ENCODE measurements at places on chromosomes 1 and 21. TPM values are rescaled to one million over a fixed set of nuclear protein-coding genes. Genes with fewer than 3 reads are reported as not detected.

DNA sequence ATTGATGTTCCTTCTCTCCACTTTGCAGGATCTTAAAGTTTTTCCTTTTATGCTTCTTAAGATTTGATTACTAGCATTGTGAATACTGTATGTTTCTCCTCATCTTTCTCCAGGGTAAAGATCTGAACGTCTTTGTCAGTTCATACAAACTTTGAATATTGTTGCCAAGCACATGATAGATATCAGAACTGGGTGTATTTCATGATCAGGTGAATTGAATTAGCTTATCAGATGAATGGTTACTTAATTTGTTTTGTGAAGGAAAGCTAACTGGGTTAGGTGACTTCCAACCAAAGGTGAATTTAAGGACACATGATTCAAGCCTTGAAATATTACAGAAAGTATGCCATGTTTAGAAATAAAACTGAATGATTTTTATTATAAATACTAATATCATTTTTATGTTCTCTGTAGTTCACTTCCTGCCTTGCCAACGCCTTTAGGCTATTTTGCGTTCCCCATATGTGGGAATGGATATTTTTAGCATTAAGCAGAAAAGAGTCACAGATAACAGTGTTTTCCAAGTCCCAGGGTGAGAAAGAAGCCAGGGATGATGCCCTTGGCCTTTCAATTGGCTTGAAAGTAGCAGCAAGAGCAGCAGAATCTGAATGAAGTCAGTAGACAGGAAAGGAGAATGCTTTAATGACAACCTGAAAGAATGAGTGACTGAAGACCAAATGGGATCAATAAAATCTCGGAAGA, 752.1 kb downstream of the NCAM2 start:
- DNase-seq = no peak

- DNase-seq = no peak
Measured at GRCh38 chr1:88228114-88228513, 456.0 kb upstream of the PKN2 start.

FAM72D gene
- total RNA-seq = 0.52 TPM

GRCh38 chr1:78281580-78281979, 209.2 kb upstream of the PTGFR start:
- DNase-seq = no peak

AQP10 gene
- total RNA-seq = 0.32 TPM

GRCh38 chr1:94118471-94118870, 2.5 kb downstream of the ABCA4 start:
- DNase-seq = no peak

ANKRD35 gene
- 2.7 TPM for total RNA-seq

DNA sequence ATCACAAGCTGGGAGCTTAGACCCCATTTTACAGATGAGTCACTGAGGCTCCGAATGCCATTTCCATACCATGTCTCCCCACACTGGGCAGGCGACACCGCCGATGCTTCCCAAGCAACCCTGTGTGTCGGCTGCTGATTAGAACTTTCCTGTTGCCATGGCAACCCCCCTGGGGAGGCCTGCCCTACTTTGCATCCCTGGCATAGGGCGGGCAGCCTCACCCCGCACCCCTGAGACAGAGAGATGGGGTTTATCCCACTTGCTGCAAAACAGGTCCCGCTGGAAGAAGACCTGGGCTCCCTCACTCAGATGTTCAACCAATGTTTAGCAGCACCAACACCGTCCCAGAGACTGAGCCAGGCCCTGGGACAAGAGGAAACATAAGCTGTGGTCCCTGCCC, 81.5 kb downstream of the CAMK2N1 start:
- DNase-seq = no peak

DNA sequence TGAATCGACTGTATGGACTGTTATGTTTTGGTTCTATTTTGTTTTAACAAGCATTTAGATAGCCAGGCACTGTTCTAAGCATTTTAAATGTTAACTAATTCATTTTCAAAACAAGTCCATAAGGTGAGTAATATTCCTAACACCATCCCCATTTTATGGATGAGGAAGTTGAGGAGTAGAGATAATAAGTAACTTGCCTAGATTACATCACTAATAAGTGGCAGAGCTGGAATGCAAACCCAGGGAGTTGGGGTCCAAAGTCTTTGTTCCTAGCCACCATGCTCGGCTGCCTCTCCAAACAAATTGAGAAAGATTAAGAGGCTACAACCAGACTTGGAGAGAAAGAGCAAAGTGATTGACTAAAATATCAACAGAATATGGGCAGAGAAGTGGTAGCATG, 12.6 kb upstream of the LEPR start:
- no peak for DNase-seq

- DNase-seq = no peak
Measured at GRCh38 chr1:203597331-203598090, 29.1 kb upstream of the ATP2B4 start.

DNA sequence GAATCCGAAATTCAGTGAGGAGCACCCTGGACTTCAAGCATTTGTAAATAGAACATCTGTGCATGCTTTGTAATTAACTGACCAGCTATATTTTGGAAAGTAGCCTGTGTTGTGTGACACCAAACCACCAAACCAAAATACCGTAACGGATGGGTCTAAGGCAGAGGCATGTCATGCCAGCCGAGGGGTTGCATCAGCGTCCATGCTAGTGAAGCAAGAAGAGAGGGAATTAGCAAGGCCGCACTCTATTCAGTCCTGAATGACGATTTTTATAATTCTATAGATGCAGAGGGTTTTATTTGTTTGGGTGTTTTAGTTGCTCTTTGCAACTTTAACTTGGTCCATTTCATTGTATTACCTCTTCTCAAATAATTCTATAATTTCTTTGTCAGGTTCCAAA, 116.8 kb upstream of the SMYD2 start:
- no peak for DNase-seq

- no peak for DNase-seq
Measured at GRCh38 chr1:1421147-1421906, at the start of gene ANKRD65. ANKRD65 (minus strand) TSS chr1:1421276; CDS start chr1:1421005, 271 bp downstream.

DNA sequence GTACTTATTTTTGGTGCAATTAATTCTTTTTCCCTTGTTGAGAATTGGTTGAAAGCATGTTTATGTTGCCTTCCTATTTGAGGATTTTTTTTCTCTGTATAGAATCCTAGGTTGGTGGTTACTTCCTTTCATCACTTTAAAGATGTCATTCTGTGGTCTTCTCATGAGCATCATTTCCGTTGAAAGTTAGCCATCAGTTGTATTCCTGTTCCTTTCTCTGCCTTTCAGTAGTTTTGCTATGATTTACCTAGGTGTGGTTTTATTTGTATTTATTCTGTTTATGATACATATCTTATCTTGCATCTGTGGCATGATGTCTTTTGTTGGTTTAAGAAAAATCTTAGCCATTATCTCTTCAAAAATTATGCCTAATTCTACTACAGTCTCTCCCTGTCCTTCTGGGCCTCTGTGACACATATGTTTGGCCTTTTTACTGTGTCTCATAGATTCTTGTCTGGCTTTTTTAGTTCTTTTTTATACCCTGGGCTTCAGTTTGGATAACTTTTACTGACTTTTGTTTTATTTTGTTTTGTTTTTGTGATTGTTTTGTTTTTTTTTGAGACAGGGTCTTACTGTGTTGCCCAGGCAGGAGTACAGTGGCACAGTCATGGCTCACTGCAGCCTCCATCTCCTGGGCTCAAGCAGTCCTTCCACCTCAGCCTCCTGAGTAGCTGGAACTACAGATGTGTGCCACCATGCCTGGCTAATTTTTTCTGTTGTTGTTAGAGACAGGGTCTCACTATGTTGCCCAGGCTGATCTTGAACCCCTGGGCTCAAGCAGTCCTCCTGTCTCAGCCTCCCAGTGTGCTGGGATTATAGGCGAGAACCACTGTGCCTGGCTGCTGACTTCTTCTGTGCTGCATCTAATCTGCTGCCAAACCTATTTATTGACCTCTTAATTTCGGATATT, 24.1 kb downstream of the PTGFRN start:
- DNase-seq = no peak

DNA sequence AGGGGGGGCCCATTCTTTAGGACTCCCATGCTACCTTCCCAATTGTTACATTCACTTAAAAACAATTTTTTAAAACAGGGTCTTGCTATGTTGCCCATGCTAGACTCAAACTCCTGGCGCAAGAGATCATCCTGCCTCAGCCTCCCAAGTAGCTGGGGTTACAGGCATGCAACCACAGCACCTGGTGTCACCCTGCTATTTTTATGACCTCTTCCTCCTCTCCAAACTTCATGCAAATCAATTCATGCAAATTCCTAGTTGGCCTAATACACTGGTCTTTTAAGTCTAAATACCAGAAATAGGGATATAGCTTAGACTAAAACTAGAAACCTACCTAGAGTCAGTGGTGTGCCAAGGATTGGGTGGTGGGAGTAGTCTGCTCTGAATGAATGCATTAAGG, 30.1 kb downstream of the CDKN2C start:
- DNase-seq = no peak

- no peak for DNase-seq
Measured at GRCh38 chr1:207817166-207817565, 65.3 kb downstream of the CD46 start.

SLC16A4 gene
- total RNA-seq = 52.3 TPM

GRCh38 chr1:164712131-164713036, 153.4 kb downstream of the PBX1 start:
- peak; percentile 46 for DNase-seq

- DNase-seq = no peak
Measured at GRCh38 chr1:246001142-246001836, 505.8 kb downstream of the SMYD3 start.

- peak; percentile 97 for DNase-seq
Measured at GRCh38 chr1:151327223-151327902, at the start of gene PI4KB. PI4KB (minus strand) TSS chr1:151327416; CDS start chr1:151316481, 10,935 bp downstream.

- no peak for DNase-seq
Measured at GRCh38 chr1:53203466-53203865, 6.8 kb downstream of the CPT2 start.

CA6 gene
- total RNA-seq = not detected

Measured in mucosa of gallbladder (tissue), 1 donor.